Right lung (tissue), 10 donors: ENCODE measurements at places on chromosomes 5 and 9. TPM values are rescaled to one million over a fixed set of nuclear protein-coding genes. Genes with fewer than 3 reads are reported as not detected.

Gene TAS2R1
- polyA plus RNA-seq = not detected

Gene TMOD1
- 8.1 TPM for polyA plus RNA-seq

DNA sequence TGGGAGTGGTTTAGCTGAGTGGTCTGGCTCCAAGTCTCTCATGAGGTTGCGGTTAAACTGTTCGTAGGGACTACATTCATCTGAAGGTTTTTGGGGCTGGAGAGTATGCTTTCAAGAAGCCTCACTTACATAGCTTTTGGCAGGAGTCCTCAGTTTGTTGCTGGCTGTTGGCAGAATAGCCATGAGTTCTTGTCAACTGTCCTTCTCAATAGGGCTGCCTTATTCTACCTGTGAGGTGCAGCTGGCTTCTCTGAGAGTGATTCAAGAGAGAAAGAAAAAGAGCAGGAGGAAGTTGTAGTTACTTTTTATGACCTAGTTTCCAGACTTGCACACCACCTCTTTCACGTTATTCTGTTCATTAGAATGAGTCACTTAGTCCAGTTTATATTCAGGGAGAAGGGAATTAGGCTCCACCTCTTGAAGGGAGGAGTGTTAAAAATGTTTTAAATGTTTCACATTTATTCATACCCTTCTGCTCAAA, 33.2 kb downstream of the YTHDC2 start:
- no peak for DNase-seq

DNA sequence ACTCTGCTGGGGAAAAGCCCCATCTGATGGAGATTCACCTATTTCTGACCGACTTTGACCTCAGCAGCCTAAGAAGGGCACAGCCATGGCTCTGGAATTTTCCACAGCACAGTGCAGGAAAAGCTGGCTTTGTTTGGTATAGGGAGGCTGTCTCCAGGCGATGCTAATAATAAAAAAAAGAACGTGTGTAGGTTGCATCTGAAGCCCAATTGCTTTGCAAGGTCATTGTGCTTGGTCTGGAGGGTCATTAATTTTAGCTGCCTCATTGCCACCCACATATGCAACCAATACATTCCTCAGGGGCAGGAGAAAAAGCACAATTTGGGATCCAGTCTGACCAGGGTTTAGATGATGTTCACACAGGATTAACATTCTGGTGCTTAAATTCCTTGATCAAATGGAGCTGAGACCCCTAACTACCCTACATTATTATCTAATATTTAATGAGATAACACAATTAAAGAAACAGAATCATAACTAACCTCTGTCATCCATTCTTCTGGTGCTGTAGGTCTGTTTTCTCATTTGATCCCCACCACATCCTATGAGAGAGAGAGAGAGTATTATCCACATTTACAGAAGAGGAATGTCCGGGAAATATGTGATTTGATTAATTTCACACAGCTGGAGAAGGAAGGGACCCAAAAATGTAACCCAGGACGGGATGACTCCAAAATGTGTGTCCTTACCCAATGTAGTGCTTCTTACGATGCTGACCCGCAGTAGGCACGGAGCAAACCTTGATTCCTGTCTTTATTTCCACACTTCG, 175.9 kb downstream of the RFK start:
- DNase-seq = no peak

GRCh38 chr9:95962936-95963335, 87.4 kb downstream of the ERCC6L2 start:
- DNase-seq = peak; percentile 62

DNA sequence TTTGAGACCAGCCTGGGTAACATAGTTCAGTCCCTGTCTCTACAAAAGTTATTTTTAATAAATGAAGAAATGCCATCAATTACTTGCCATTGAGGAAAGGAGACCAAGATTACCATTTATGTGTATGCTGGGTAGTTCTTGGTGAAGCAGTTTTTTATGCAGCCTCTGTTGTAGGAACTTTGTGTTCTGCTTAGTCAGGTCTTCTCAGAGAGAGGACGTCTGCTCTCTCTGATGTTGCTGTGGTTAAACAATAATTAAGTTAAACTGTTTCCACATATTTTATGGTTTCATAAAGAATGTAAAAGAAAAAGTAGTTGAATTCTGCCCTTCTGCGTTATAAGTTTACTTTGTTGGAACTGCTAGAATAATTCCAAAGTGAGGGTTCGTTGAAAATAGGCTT, 210.5 kb downstream of the KDM4C start:
- DNase-seq = no peak

DNA sequence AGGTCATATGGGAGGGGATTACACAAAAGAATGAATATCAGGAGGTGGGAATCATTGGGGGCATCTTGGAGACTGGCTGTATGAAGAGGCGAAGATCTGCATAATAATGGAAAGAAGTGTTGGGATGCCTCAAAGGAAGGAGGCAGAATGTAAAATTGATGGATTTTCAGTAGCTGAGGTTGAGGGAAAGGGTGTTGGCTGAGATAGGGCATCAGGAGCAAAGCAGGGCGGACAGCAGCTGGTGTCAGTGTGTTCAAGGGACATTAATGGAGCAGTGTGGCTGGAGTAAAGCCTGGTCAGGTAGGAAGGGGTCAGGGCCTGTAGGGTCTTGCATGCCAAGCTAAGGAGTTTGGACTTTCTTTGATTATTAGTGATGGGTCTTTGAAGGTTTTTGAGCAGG, 65.2 kb upstream of the TNFAIP8 start:
- no peak for DNase-seq

DNA sequence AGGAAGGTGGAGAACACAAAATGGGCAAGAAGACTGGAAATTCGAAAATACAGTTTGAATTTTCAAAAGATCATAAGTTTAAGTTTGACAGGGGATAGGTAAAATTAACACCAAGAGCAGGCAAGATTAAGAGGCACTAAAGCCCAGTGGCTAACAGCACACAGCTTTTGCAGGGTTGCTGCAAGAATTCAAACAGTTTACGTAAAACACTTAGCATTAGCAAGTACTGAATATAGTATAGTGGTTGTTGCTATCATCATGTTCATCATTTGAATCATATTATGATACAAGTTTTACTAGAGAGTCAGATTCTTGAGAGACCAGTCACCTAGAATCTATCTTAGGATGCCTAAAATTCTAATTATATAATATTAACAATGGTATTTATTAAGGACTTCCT, 61.2 kb upstream of the IFNK start:
- DNase-seq = no peak
